ENCODE measurements at places on chromosomes 4 and X.

DNA sequence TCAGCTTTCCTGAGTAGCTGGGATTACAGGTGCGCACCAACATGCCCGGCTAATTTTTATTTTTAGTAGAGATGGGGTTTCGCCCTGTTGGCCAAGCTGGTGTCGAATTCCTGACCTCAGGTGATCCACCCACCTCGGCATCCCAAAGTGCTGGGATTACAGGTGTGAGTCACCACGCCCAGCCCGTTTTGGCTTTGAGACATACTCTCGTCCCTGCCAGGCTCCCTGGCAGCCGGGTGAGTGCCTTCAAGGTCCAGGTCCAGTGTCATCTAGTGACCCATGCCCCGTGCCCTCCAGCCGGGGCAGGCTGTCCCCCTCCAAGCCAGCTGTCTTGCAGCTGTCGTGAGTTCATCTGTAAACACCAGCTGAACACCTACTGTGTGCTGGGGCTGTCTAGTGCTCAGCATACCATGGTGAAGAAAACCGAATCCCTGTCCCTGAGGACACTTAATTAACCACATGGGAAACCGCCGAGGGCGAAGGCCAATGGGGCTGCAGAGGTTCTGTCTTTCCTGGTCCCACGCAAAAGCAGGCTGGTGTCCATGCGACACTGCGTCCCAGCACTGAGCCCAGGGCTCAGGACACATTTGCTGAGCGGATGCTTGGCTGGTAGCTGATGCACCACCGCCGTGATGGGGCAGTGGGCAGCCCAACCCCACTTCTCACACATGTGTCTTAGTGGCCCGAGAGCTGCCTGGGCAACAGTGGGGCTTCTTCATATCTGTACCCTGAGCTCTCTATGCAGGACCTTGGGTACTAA lies 21.9 kb downstream of the NSG1 start:
- no peak for DNase-seq

- no peak for DNase-seq
Observed at GRCh38 chr4:149897783-149898182, 82.1 kb upstream of the IQCM start.

- no peak for DNase-seq
Observed at GRCh38 chrX:46770000-46770816, 11.3 kb upstream of the SLC9A7 start.

- DNase-seq, result no peak
Observed at GRCh38 chr4:139557556-139558110, 1.6 kb upstream of the SETD7 start.

GRCh38 chrX:129108936-129109335 lies 414.4 kb downstream of the SMARCA1 start:
- no peak for DNase-seq

GRCh38 chr4:110808351-110808878 lies 185.5 kb upstream of the PITX2 start:
- no peak for DNase-seq

GRCh38 chr4:154308207-154308606 lies 183.4 kb downstream of the DCHS2 start:
- DNase-seq, result no peak

Data from T-helper 1 cell (primary cell).